ENCODE measurements at places on chromosomes 3 and 15. TPM values are rescaled to one million over a fixed set of nuclear protein-coding genes. Genes with fewer than 3 reads are reported as not detected.
A peak's percentile ranks its signal among the peaks of the same experiment; 100 is the strongest.

The ROPN1 gene
- not detected for total RNA-seq

The TRA2B gene
- total RNA-seq, result 320 TPM

The RTP1 gene
- not detected for total RNA-seq

The MUC20 gene
- 5.5 TPM for total RNA-seq

The CCDC80 gene
- 21.7 TPM for total RNA-seq

The CCDC39 gene
- not detected for total RNA-seq

The GOLGB1 gene
- 23.2 TPM for total RNA-seq

The MESP2 gene
- 0.32 TPM for total RNA-seq

The NR2F2 gene
- total RNA-seq, result 0.99 TPM

DNA sequence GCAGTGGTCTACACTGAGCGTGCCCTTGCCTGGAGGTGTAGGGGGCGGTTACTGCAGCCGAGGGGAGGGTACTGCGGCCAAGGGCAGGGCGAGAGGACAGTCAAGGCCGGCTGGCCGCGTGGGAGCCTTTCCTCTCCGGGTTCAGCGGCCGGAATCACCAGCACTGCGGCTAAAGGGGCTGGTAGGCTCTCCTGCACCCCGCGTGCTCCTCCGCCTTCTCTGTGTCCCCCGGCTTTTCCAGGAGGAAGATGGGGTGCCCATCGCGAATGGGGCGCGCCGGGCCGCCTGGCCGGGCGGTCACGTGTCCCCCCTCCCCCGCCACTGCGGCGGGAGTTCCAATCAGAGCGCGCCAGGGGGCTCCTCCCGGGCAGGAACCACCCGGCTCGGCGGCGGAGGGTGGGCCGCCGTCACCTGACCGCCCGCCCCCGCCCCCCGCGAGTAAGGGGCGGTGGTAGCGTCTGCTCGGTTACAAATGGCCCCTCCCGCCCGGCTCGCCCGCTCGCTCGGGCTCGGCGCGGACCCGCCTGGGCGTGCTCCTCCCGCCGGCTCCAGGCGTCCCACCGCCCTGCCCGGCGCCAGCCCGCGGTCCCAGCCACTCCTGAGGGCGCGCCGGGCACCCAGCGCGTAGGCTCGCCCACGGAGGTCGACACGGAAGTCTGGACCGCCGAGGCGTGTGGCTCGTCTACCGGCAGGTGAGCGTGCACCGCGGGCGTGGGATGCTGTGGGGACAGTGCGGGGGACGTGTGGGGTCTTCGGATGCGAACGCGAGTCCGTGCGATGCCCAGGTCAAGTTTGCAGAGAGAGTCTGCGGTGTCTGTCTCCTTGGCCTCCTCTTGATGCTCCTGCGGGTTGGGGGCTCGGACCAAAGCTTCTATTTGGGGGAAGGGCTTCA is 242.6 kb upstream of the TOPAZ1 start:
- peaks cover 100% of the 10 kb centered on the region for H3K27me3 ChIP-seq
- peak overlapping the region; percentile 41 for H3K4me3 ChIP-seq
- H3K27ac ChIP-seq, result no peak overlapping the region
- peaks cover 12% of the 10 kb centered on the region for H3K4me1 ChIP-seq
- DNase-seq, result peak; percentile 43

- H3K27me3 ChIP-seq, result no peaks in the 10 kb centered on the region
- H3K36me3 ChIP-seq, result no peaks in the 10 kb centered on the region
- no peak overlapping the region for H3K4me3 ChIP-seq
- peaks cover 2% of the 10 kb centered on the region for H3K4me1 ChIP-seq
- DNase-seq, result no peak
Observed at GRCh38 chr15:62748196-62748595, 294.4 kb upstream of the TPM1 start.

DNA sequence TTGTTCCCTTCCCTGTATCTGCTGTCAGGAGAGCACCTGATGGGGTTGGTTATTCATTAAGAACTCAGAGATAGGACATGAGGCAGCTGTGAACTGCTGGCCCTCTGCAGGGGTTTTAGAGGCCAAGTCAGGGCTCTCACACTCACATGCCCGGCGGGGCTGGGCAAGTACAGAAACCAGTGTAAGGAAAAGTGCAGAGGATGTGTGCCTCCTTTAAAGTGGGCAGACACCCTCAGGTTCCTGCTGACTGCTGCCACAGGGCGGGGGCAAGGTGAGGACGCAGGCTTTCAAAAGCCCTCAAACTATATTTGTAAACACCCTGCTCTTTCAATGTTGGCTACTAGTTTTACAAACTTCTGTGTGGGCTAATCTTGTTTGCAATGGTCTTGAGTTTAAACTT is 22.4 kb downstream of the CXCR6 start:
- no peak overlapping the region for H3K4me3 ChIP-seq
- no peak for DNase-seq
- no peak overlapping the region for H3K27ac ChIP-seq
- H3K27me3 ChIP-seq, result no peaks in the 10 kb centered on the region

DNA sequence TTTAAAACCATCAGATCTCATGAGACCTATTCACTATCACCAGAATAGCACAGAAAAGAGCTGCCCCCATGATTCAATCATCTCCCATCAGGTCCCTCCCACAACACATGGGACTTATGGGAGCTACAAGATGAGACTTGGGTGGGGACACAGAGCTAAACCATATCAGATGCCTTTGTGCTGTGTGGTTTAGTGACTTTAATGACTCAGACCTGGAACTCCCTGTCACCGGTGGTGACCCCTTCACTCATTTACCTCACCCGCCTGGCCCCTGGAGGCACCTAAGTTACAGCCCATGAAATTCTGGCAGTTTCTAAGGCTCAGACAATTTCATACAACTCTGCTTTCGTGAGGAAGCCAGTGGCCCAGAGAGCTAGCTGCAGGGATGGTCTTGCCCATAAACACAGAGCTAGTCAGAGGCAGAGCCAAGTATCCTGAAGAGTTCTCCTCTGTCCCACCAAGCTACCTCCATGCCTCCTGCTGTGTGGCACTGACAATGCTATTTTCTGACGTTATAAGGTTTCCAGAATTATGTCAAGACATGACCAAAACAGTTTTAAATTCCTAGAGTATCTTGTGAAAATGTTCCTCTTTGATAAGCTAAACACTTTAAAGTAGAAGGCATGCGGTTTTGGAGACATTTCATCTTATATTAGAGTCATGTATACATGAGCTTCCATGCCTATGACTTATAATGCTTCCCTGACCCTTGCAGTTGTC is 231.1 kb upstream of the IL12A start:
- no peaks in the 10 kb centered on the region for H3K4me1 ChIP-seq
- H3K4me3 ChIP-seq, result no peak overlapping the region
- no peaks in the 10 kb centered on the region for H3K36me3 ChIP-seq
- no peak for DNase-seq

DNA sequence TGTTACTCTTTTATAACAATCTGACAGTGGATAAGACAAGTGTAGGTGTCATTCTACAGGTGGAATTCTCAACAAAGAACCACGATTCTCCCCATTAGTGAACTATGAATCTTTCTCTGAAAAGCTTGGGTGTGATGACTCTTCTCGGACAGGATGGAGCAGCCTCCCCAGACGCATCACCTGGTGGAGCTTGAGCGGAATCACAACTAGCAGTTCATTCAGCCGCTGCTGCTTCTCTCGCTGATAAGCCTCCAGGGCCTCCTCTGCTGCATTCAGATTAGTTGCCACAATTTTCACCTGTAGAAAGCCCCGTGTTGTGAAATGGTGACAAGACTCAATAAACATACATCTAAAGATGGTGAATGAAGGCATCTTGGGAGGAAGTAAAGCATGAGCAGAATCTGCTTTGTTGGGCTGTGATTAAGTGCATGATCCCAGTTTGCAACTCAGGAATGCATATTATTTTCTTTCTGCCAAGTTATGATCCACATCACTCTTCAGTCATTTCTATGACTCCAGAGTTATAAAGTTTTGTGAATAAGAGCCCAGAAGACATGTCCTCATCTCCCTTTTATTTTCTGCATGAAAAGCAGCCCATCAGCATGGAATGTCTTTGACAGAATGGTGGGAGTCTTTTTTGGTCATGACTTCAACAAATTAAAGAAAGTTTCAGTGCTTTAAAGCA is 93.6 kb downstream of the BOC start:
- no peak overlapping the region for H3K27ac ChIP-seq
- DNase-seq, result no peak
- no peaks in the 10 kb centered on the region for H3K36me3 ChIP-seq
- no peak overlapping the region for H3K4me3 ChIP-seq

DNA sequence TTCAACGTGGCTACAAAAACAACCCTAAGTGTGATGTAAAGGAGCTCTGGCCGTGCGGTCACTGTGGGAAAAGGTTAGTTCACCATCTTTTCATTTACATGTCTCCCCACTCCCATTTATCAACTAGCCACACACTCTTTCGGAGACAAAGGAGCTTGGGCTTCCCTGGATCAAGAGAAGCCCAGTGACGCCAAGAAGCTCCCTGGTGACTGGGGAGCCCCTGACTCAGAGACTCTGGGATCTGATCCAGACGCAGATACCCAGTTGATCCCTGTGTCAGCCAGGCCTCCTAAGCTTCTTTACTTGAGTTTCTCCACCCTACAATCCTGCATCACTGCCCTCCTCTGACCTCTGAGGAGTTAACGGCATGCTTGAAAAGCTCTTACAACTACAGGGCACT is 43.9 kb downstream of the HEG1 start:
- H3K4me3 ChIP-seq, result no peak overlapping the region
- H3K36me3 ChIP-seq, result peaks cover 57% of the 10 kb centered on the region
- peak overlapping the region; percentile 71 for H3K27ac ChIP-seq
- peaks cover 11% of the 10 kb centered on the region for H3K4me1 ChIP-seq

DNA sequence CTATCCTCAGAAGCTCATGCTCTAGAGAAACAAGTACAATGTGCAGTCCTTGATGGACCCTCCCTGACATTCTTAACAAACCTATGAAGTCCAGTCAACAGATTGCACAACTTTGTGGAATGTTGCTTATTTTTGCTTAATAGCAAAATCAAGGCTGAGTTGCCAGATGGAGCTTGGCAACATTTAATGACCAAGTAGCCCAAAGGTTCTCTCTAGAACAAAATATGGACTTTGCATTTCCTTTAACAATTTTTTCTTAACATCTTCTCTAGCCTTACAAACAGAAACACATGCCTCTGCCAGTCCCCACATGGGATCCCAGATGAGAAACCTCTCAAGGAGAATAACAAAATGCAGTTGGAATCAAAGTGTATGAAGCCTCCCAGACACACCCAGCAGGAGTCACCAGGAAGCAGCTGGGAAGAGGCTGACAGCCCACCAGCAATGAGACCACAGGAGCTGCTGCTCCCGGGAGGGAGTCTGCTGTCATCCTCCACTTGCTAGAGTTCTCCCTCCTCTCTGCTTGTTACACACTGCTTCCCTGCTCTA is 422.5 kb upstream of the CDIN1 start:
- no peak for DNase-seq
- H3K4me3 ChIP-seq, result no peak overlapping the region
- H3K27me3 ChIP-seq, result no peaks in the 10 kb centered on the region
- H3K36me3 ChIP-seq, result no peaks in the 10 kb centered on the region

DNA sequence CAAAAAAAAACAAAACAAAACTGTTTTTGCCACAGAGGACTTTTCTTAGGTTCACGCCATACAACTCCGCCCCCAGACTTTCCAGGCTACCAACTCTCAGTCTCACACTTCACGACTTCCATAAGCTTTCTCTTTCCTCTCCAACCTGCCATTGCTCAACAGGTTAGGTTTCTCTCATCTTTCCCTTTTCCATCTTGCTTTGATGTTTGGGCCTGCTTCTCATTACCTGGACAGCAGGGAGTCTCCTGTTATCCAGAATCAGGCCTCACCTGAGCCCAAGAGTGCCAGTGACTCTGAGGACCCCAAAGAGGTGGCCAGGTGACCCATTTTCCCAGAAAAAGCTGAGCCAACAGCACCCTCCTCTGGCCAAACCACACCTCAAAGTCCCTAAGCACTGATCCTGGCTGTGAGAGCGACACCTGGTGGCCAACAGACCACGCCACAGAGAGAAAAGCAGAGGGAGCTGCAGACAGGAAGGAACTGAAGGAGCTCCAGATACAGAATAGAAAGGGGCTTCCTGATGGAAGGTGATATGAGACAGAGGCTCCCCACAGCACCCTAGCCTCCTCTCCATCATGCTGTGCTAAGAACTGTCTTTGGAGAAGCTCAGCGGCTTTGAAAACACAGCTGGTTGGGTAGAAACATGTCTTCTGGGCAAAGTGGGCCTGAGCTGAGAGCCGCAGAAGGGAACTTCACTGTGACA is 4.0 kb downstream of the CCDC51 start:
- H3K4me1 ChIP-seq, result peaks cover 2% of the 10 kb centered on the region
- H3K27ac ChIP-seq, result no peak overlapping the region
- peak; percentile 88 for DNase-seq
- H3K27me3 ChIP-seq, result no peaks in the 10 kb centered on the region

GRCh38 chr3:18087988-18088387 is 337.2 kb downstream of the SATB1 start:
- H3K36me3 ChIP-seq, result no peaks in the 10 kb centered on the region
- DNase-seq, result no peak
- no peak overlapping the region for H3K4me3 ChIP-seq
- no peaks in the 10 kb centered on the region for H3K27me3 ChIP-seq
- H3K4me1 ChIP-seq, result peaks cover 31% of the 10 kb centered on the region
- H3K27ac ChIP-seq, result no peak overlapping the region

GRCh38 chr15:29942143-29942542 is 119.9 kb upstream of the TJP1 start:
- H3K4me1 ChIP-seq, result peaks cover 5% of the 10 kb centered on the region
- no peak for DNase-seq
- H3K27me3 ChIP-seq, result no peaks in the 10 kb centered on the region
- no peak overlapping the region for H3K27ac ChIP-seq

DNA sequence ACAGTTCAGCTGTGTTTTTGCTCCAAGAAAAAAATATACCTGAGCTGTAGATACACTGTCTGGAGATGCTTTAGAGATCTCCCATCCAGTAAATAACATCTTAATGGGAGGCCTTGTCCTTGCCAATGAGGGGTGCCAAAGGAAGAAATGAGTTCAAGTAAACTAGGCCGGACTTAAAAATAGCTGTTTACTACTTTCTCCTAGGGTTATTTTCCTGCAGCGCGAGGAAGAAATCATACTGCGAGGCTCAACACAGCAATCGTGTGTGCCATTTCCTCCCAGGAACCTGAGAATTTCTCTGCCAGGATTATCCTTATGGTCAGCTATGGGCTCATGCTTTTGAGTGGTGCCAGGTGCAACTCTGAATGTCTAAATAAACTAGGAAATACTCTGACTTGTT is 71.9 kb downstream of the CMTM8 start:
- no peak overlapping the region for H3K27ac ChIP-seq
- H3K36me3 ChIP-seq, result no peaks in the 10 kb centered on the region
- H3K4me1 ChIP-seq, result no peaks in the 10 kb centered on the region
- H3K4me3 ChIP-seq, result no peak overlapping the region
- H3K27me3 ChIP-seq, result no peaks in the 10 kb centered on the region

- no peak for DNase-seq
- H3K27ac ChIP-seq, result no peak overlapping the region
- H3K36me3 ChIP-seq, result no peaks in the 10 kb centered on the region
- H3K4me3 ChIP-seq, result no peak overlapping the region
- no peaks in the 10 kb centered on the region for H3K4me1 ChIP-seq
- no peaks in the 10 kb centered on the region for H3K27me3 ChIP-seq
Observed at GRCh38 chr15:57205996-57206395, 170.3 kb upstream of the CGNL1 start.

GRCh38 chr15:49187549-49188245 is 17.6 kb downstream of the GALK2 start:
- H3K27me3 ChIP-seq, result no peaks in the 10 kb centered on the region
- no peak for DNase-seq
- H3K4me1 ChIP-seq, result no peaks in the 10 kb centered on the region
- H3K4me3 ChIP-seq, result no peak overlapping the region
- H3K27ac ChIP-seq, result no peak overlapping the region
- no peaks in the 10 kb centered on the region for H3K36me3 ChIP-seq

GRCh38 chr3:59318881-59319280 is 269.1 kb upstream of the CFAP20DC start:
- no peaks in the 10 kb centered on the region for H3K36me3 ChIP-seq
- H3K27ac ChIP-seq, result no peak overlapping the region
- no peak for DNase-seq
- H3K4me1 ChIP-seq, result no peaks in the 10 kb centered on the region

- H3K27ac ChIP-seq, result no peak overlapping the region
- no peaks in the 10 kb centered on the region for H3K4me1 ChIP-seq
- H3K27me3 ChIP-seq, result peaks cover 8% of the 10 kb centered on the region
- H3K36me3 ChIP-seq, result no peaks in the 10 kb centered on the region
Observed at GRCh38 chr3:52779837-52780585, 2.6 kb downstream of the ITIH1 start.

Data from cardiac muscle cell (in vitro differentiated cells and primary cell).